Progenitor cell of endocrine pancreas (in vitro differentiated cells): ENCODE measurements at places on chromosomes 1 and 21.

- no peak for DNase-seq
Observed at GRCh38 chr1:6300342-6301048, 39.6 kb upstream of the GPR153 start.

- DNase-seq: no peak
Observed at GRCh38 chr1:66779475-66780078, 21.5 kb downstream of the INSL5 start.

DNA sequence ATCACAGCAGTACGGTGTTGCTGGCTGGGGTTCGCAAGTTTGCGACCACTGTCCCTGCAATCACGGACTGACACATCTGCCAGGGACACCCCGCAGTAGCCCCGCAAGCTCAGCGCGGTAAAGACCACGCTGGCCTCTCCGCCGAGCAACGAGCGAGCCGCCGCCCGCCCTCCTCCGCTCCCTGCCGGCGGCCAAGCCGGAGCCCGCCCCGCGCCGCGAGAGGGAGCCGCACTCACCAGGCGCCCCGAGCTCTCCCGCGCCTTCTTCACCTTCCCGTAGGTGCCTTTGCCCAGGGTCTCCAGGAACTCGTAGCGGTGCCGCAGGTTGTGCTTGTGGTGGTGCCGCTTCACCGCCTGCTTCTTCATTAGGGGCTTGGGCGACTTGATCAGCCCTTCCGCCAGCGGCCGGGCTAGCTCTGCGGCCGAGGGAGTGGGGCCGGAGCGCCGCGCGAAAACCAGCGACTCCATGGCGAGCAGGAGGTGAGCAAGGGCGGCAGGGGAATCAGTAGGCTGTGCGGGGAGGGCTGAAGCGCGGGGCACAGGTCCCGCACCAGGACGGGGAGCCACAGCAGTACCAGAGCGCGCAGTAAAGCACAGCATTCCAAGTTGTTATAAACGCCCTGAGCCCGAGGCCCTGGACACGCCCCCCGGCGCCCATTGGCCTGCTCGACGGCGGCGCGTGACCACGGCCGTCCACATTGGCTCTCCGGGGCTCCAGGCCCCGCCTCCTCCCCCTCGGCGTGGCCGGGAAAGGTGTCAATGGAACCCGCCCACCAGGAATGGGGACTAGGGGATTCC is at the start of gene NUAK2:
Gene NUAK2, minus strand, starts transcription at position 584 of the 797 bp plus-strand sequence. Its CDS starts 117 bp downstream, at position 467.
- DNase-seq: peak; percentile 87

- DNase-seq: no peak
Observed at GRCh38 chr1:230739564-230740290, 7.5 kb upstream of the CAPN9 start.

DNA sequence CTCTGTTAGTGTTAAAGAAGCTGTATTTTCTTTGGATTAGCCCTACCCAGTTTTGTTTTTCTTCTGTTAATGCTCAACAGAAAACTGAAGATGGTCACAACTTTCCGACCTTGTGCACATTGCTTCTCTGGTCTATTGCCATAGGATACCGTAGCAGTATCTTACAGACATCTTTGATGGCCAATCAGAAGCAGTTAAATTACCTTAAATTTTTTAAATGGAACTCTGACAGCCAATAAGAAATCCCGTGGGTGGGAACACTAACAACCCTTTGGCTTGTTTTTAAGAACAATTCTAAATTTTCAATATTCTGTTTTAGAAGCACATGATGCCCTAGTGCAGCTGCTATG is 17.2 kb downstream of the NFYC start:
- DNase-seq: no peak

GRCh38 chr1:94339206-94339927 is 78.8 kb upstream of the ABCD3 start:
- DNase-seq: no peak

DNA sequence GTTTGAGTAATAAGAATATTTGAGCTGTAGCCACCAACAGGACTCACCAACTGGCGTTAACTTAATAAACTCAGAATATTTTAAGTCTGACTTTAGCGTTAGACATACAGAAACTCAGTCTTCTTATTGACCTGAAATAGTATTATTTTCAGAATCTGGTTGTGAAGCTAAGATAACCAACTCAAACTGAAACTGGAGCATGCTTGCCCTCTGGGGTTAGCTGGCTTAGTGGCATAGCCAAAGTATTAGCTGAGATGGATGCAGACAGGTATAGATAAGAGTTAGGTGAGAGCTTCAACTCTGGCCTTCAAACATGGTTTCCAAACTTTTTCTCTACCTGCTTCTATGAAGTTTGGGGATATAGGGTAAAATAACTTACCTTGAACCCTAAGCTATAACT is 40.5 kb downstream of the AMY1C start:
- no peak for DNase-seq

GRCh38 chr1:228804640-228805413 is 69.5 kb downstream of the RHOU start:
- no peak for DNase-seq

GRCh38 chr1:244165701-244166100 is 114.6 kb downstream of the ZBTB18 start:
- no peak for DNase-seq

DNA sequence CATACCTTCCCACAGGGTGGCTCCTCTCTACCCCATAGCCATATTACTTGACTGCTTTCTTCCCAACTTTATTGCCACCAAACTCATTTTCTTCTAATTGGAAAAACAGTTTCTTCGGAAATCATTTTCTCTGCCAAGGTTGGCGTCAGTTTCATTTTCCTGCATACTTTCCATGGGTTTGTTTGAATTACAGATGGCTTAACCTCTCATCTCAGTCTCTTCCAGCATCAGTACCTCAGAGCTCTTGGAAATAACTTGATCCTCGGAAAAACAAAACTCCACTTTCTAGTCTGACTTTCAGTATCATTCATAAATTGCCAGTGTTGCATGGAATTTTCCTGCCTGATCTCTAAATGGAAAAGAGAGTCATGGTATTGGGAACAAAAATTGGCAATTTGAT is 20.3 kb upstream of the PRDM2 start:
- DNase-seq: no peak

DNA sequence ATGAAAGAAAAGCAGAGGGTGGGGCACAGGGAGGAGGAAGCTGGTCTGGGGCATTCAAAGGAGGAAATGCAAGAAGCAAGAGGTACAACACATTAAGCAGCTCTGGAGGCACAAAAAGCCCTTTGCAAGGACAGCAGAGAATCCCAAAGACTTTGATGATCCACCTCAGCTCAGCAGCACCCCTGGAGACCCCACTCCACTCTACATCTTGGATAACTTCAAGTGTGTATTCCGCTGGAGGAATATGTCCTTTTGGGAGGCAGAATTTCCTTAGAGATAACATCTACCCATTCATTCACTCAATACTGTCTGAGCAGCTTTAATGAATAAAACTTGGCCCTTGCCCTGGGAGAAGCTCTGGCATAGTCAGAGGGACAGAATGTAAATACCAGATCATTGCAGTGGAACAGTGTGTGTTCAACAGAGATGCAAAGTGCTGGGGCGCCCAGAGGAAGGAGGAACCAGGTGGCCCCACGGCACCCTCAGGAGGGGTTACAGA is 599.7 kb downstream of the KIF26B start:
- no peak for DNase-seq

- no peak for DNase-seq
Observed at GRCh38 chr1:65953170-65953569, 160.5 kb downstream of the PDE4B start.

DNA sequence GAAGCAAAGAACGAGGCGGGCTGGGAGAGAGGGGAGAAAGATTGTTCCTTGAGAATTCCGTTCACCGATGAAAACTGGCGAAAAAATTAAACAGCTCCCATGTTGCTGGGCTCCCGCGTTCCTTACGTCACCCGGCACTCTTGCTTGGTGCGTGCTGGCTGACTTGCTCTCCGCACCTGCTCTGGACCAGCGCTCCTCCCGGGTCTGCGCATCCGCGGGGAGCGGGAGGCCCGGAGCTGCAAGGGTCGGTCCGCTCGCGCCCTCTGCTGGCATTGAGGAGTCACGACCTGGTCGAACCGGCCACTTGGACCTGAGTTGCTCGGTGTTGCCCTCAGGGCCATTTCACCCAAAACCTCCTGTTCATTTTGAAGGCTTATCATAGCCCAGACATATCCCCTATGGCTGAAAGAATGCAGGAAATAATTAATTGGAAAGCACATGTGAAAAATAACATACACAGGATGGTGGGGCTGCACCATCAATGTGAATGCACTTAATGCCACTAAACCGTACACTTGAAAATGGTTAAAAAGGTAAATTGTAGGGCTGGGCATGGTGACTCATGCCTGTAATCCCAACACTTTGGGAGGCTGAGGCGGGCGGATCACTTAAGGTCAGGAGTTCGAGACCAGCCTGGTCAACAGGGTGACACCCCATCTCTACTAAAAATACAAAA is 98.9 kb upstream of the BACE2 start:
- peak; percentile 90 for DNase-seq

GRCh38 chr1:229948438-229948837 is 118.6 kb upstream of the GALNT2 start:
- DNase-seq: no peak

GRCh38 chr1:46300673-46301405 is 2.6 kb downstream of the LRRC41 start:
- DNase-seq: no peak

DNA sequence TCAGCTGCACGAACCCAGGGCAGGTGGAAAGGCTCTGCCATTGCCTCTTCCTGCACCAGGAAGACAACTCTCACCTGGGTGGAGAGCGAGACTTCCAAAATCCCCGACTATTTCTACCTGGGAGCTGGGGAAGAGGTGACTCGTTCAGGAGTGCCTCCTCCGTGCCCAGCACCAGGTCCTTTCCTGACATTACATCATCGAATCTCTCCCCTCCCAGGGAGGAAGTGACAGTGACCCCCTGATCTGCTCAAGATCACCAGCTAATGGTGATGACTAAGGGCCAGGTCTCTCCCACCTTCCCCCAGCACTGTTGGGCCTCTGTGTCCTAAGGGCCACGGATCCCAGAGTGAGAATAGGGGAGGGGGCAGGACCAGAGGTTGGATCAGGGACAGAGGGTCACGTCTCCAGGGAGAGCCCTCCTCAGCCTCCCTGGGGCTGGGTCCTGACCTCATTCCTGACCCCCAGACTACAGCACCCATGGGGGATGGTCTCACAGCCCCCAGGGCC is 6.8 kb downstream of the MEGF6 start:
- DNase-seq: no peak

DNA sequence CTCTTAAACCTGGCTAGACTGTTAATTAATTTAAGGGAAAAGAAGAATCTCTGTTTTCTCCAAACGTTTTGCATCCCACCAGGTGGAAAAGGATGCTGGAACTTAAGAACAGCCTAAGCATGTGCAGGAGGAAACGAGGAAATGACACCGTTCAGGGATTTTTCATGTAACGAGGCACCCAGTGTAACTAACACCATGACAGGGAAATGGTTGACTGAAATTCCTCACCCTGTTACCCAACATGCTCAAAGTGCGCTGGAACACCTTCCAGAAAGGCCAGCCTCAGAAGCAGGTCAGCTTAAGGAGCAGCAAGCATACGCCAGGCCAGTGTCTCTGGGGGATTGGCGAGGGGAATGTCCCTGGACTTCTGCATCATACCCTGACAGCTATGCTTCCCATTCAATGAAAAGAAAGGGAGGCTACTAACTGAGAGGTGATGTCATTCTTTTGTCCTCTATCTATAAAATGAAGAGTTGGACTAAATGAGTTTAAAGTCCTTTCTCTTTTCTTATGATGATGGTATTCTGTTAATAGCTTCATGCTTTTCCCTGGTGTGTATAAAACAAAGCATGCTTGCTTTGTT is 21.6 kb downstream of the TNN start:
- no peak for DNase-seq

DNA sequence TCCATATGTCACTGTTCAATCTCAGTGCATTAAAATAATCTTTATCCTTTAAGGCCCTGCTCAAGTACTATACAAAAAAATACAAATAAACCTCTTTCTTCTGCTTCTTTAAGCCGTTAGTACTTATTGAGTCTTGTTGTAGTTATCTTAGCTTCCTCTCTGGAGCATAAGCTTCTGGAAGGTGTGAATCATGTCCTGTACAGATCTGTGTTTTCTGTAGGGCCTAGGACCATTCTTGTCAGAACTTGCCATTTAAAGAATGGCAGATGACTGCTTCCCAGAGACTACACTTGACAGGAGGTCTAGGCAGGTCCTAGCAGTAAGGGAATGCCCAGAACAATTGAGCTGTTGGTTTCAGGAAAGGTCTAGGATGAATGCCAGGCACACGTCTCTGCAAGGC is 12.9 kb downstream of the NEK7 start:
- DNase-seq: no peak

- no peak for DNase-seq
Observed at GRCh38 chr1:53174971-53175913, 21.4 kb upstream of the CPT2 start.

DNA sequence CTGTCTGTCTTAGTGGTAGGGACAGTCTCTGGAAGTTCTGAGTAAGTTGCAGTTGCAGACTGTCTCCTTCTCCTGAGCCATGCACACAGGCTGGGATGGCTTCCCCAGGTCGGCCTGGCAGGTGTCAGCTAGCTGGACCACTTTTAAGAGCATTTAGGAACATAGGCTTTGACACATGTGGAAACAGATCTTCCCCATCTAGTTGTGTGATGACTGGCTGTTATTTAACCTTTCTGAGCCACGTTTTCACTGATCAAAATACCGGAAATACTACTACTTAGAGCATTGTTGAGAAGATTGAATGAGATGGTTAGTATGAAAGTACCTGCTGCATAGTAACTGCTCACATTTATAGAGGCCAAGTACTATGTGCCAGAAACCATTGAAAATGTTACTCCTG is 6.2 kb upstream of the MAPKAPK2 start:
- DNase-seq: no peak

GRCh38 chr1:67053535-67053784 is 488 bp downstream of the SLC35D1 start:
- peak; percentile 39 for DNase-seq

- DNase-seq: no peak
Observed at GRCh38 chr21:31284797-31285397, 59.2 kb downstream of the TIAM1 start.

DNA sequence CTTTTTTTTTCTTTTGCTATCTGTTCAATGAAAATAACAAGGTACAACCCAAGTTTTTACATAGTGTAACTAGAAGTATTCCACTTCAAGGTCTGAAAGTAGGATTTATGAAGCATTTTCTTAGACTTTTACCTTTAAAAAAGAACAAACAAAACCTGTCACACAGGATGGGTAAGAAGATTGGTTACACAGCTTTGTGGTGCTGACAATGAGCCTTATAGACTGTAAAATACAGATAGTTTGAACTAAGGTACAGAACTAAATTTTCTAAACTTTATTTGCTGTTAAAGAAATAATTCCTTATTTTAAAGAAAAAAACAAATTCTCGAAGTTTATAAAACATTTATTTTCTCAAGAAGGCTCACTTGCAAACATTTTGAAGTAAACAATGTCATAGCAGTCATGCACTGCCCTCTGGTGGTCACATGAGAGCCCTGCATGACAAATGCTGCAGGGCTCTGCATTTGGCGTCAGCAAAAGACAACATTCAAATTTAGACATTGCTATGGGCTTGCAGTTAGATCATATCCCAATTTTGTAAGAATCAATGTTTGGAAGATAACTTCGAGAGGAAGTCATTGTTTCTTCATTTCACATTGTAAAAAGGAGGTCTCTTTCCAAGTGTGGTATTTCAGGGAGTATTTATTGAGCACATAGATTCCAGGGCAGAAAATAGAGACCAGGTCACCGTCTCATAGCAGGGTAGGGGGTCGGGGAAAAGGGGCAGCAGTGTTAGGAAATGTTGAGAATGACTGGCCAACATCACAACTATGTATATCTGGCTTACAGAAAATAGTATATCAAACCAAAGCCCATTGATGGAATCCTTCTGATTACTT is 115.3 kb upstream of the FMN2 start:
- DNase-seq: peak; percentile 32
